ENCODE measurements at places on chromosomes 4 and X.

DNA sequence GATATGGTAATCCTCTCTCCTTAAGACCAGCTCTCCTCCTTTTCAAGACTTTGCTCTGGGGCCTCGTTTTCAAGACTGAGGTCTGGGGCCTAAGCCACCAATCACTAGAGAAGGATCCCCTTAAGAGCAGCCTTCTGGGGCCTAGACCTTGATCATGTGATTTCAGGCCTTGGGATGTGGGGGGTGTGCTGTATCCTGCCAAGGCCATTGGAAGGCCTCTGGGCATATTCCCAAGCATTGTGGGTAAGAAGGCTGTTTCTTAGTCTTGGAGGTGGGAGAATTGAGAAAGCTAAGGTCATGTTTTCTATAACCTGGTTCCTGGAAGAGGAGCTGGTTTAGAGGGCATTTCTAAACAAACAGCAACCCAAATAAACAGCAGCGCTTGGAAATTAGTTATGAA lies 12.1 kb downstream of the TMEM164 start:
- H3K27me3 ChIP-seq, result no peaks in the 10 kb centered on the region
- H3K36me3 ChIP-seq, result peaks cover 1% of the 10 kb centered on the region
- DNase-seq, result no peak
- H3K4me1 ChIP-seq, result no peaks in the 10 kb centered on the region

GRCh38 chr4:151866592-151866918 lies 105.7 kb upstream of the GATB start:
- no peak for DNase-seq
- no peak overlapping the region for H3K27ac ChIP-seq
- no peaks in the 10 kb centered on the region for H3K27me3 ChIP-seq
- H3K36me3 ChIP-seq, result no peaks in the 10 kb centered on the region
- no peaks in the 10 kb centered on the region for H3K4me1 ChIP-seq

GRCh38 chrX:41779030-41779564 lies 55.1 kb downstream of the GPR82 start:
- no peak overlapping the region for H3K27ac ChIP-seq
- H3K4me1 ChIP-seq, result no peaks in the 10 kb centered on the region
- no peak overlapping the region for H3K4me3 ChIP-seq
- DNase-seq, result no peak

GRCh38 chrX:115939636-115940160 lies 230.8 kb upstream of the AGTR2 start:
- H3K4me3 ChIP-seq, result no peak overlapping the region
- no peak for DNase-seq
- peaks cover 11% of the 10 kb centered on the region for H3K4me1 ChIP-seq

DNA sequence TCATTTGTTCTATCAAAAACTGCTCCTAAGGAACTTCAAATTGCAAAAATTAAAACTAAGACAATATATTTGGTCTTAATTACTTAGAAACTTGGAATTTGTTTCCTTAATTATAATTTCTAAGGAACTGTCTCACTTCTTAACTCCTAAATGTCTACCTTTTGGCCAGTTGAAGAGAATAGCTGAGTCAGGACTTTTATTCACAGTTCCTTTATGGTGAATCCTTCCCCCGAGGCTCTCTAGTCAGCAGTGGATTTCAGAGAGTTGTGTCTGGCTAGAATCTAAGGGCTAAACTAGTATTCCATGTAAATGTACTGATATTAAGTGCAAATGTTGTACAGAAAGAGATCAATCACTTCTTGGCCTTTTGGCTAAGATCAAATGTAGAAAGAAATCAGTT lies 69.3 kb downstream of the AMMECR1 start:
- no peak for DNase-seq
- no peak overlapping the region for H3K4me3 ChIP-seq
- H3K4me1 ChIP-seq, result no peaks in the 10 kb centered on the region
- no peaks in the 10 kb centered on the region for H3K27me3 ChIP-seq
- H3K36me3 ChIP-seq, result no peaks in the 10 kb centered on the region
- H3K27ac ChIP-seq, result no peak overlapping the region

DNA sequence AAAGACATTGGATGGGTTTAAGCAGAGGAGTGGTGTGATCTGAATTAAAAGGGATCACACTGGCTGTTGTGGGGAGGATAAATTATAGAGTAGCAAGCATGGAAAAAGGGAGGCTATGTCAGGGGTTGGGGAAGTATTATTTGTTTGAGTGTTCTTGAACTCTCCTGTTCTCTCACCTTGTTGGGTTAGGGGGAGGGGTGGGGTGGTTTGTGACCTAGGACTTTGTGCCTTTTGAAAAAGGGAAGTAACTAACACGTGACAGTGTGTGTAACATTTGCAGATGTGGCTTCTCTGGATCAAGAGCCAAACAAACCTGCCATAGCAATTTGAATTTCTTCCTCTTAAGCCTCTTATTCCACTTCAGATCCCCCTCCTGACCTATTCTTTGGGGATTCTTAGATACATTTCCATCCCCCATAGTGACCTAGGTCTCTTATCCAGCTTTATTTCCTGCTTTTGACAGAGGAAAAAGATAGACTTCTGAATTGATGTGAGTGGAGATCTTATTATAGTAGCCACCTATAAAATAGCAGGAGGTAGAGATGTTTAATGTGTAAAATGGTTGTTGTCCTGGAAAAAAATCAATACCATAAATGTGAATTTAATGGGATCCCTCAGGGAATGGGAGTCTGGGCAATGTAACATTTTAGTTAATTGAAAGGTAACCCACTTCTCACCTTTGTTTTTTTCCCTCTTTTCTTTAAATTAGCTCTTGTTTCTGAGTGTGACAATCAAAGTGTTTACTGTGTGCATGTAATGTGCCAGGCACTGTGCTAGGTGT lies 120.4 kb downstream of the CT47B1 start:
- DNase-seq, result no peak
- no peaks in the 10 kb centered on the region for H3K27me3 ChIP-seq
- peak overlapping the region; percentile 75 for H3K27ac ChIP-seq
- H3K4me3 ChIP-seq, result no peak overlapping the region
- peaks cover 34% of the 10 kb centered on the region for H3K4me1 ChIP-seq

All from GM12878 (cell line).